Stimulated activated CD4-positive, alpha-beta T cell treated with anti-CD3 and anti-CD28 coated beads, TNF-alpha, amount 100 ng/mL, for 1 hour (primary cell): ENCODE measurements at places on chromosomes 1 and 21.

DNA sequence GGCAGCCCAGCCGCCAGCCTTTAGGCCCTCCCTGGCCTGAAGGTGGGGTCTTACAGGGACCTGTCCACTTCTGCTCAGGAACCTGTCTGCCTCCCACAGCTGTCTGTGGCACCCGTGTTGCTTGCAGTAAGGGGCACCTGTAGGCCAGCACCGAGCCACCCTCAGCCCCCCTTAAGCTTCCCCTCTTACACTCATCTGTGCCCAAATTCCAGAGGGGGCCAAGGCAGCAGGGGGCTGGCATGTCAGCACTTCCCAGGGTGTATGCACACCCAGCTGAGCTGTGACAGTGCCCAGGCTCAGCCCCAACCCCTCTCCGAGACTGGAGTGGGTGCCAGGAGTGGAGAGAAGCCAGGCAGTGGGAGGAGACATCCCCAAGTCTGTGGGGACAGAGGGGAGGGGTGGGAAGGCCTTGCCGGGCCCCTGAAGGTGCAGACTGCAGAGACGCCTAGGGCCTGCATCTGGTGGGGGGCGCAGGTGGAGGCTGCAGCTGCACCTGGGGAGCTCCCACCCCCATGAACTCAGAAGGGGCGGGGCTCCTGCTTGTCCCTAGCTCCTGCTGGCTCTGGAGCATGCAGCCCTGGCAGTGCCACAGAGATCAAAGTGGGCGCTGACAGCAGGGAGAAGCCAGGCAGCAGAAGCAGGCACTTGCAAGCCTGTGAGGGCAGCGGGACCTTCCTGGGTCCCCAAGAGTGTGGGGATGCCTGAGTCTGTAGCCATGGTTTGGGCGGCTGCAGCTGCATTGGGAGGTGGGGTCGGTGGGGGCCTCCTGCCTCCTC, 5.4 kb upstream of the SLC2A7 start:
- no peak for DNase-seq

DNA sequence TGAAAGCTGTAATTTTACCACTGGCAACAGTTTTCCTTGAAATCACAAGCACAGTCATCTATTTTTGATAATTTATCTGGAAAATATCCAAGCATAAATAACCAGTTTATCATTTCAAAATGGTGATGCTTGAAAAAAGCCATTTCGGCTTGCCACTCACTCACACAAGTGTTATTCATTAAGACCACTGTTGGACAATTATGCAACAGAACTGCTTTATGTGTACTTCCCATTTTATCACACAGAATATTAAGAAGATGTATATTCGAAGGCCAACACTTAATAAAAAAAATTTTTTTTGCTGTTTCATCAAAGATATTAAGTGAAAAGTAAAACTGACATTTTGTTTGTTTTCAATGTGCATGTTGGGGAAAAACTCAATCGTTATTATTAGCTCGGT, 62.3 kb downstream of the EIF4G3 start:
- no peak for DNase-seq

GRCh38 chr1:94552071-94552586, 10.6 kb upstream of the F3 start:
- DNase-seq, result no peak

DNA sequence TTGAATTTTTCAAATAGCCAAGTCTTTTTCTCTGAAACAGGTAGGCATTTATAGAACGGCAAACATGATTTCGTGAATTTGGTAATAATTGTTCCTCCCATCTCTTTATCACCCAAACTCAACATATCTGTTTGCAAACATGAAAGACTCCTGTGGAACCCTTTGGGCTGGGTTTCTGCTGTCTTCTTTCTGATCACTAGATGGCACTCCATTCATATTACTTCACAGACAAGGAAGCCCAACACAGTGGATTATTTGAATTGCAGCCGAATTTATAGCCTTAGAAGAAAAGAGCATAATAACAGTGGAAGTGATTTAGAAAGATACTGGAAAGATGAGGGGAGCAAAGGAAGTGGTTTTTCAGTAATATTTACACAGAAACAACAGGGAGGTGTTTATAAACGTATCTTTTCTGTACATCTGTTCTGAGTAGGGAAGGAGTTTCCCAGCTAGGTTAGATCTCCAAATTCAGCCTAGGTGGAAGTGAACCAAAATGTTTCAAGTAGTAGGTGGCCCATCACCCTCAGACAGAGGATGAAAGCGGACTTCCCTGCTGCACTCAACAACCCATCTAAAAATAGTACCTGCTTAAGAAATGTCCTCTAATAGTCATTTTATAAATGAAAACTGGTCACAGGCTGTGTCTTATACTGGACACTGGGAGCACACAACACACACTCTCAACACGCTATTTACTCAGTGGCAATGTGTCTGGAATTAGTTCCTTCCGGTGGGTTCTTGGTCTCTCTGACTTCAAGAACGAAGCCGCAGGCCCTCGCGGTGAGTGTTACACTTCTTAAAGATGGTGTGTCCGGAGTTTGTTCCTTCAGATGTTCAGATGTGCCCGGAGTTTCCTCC, 67.6 kb downstream of the MAP3K21 start:
- DNase-seq, result no peak
